ENCODE measurements at places on chromosomes 2 and 18.

DNA sequence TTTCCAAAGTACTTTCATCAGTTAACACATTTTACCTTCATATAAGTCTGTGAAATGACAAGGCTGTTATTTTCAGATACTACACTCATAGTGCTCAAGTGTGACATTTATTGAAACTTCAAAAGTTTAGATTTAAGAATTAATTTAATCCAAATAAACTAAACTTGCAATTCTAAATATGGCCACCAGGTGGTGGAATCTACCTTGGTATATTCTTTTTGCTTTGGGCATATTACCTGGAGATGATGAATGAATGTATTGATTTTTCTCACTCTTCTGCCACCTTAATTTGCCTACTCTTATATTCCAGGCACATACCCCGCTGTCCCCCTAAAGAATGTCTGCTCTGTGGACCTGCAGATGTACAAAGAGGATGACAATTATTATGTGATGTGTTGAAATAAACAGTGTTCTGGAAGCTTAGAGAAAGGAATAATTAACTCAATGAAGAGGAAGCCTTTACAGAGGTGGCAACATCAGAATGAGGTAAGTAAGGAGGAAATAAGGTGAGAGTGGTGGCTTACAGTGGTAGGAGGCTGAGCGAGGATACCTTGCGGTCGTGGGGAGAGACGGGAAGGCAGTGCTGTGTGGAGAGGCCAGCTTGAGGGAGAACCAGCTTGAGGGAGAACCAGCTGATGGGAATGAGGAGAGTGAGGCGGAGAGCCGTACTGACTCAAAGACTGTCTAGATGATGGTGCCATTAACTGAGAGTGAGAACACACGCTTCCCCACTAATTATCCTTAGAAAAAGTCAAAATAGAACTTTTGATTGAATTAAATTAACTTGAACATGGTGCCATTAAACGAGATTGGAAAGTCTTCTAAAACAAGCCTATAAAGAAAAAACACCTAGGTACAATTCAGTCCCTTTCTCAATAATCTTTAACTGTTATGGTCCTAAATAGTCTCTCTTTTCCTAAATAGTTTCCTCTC lies 179.5 kb downstream of the CELF4 start:
- DNase-seq: no peak

- no peak for DNase-seq
These were observed 1.7 kb downstream of the ATF2 start for GRCh38 chr2:175166216-175166824.

GRCh38 chr2:38277245-38278116 lies 99.6 kb downstream of the ATL2 start:
- no peak for DNase-seq

GRCh38 chr18:76472829-76473228 lies 22.2 kb downstream of the ZNF516 start:
- DNase-seq: no peak

GRCh38 chr2:97716695-97717612 lies 3.6 kb downstream of the ZAP70 start:
- no peak for DNase-seq

GRCh38 chr18:46416706-46417638 lies 240.0 kb downstream of the LOXHD1 start:
- DNase-seq: no peak

DNA sequence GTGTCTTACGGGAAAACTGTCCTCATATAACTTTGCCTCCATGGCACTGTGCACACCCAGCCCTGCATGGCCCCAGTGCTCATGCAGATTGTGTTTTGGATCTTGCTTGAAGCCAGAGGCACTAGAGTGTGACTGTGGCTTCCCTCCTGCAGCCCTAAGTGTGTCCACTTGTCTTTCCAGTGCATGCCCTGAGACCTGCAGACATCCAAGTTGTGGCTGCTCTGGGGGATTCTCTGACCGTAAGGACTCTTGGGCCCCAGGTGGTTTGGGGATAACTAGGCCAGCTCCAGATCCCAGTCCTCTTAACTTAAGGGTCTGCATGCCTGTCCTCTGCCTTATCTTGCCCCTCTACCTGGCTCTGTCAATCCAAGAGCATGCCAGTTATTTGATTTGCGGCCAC lies 96.6 kb downstream of the PLB1 start:
- no peak for DNase-seq

GRCh38 chr2:56981554-56981953 lies 797.8 kb downstream of the CCDC85A start:
- no peak for DNase-seq

- no peak for DNase-seq
These were observed 16.3 kb upstream of the ATOH8 start for GRCh38 chr2:85737481-85737880.

DNA sequence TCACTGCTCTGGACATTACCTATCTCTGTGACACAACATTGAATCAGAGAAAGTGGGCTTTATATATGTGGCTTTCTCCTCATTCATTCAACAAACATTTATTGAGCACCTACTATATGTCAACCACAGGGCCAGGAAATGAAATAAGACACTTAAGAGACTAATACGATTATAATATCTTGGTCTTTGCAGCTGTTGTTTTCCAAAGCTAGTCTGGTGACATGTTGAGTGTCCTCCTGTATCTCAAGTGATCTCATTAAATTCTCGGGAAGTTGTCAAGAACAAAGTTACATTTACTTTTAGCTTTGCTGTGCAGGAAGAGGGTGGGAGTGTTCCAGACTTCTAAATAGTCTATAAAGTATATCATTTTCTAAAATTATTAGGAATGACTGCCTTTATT lies 164.6 kb upstream of the SP5 start:
- no peak for DNase-seq

- DNase-seq: no peak
These were observed 40.5 kb downstream of the CCDC85A start for GRCh38 chr2:56224316-56224715.

DNA sequence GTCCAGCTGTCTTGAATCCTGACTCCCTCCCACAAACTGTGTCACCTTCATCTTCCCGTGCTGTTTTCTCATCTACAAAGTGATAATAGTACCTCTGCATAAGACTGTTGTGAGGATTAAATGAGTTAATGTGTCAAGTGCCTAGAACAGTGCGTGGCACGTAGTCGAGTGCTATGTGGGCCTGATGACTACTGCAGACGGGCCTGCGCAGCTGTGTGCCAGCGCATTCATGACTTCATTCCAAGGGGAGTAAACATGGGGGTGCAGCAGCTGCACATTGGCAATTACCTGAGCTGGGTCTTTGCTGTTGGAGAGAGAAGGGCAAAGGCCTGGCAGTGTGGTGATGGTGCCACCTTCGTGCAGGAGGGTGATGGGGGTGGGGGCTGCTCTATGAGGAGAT lies 5.0 kb downstream of the TEX44 start:
- DNase-seq: no peak

DNA sequence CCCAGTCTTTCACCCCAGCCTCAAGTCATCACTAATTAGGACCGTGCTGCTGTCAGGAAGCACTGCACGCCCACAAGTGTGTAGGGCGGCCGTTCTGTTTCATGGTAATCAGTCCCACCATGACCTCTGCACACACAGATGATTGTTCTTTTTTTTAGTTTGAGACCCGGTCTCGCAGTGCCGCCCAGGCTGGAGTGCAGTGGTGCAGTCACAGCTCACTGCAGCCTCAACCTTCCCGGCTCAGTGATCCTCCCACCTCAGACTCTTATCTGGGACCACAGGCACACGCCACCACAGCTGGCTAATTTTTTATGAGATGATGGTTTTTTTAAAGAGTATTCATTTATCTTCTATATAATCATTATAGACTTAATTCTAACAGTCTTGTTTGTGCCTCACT lies 1.8 kb upstream of the IAH1 start:
- DNase-seq: no peak

DNA sequence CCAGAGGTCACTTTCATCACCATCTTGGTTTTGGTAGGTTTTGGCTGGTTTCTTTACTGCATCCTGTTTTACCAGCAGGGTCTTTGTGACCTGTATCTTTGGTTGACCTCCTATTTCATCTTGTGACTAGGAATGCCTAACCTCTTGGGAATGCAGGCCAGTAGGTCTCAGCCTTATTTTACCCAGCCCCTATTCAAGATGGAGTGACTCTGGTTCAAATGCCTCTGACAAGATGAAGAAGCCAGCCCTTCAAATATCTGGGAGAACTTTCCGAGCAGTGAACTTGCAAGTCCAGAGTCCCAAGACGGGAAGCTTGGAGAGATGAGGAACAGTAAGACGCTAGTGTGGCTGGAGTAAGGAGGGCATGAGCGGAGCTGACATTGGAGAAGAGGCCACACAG lies 28.6 kb downstream of the PROKR1 start:
- no peak for DNase-seq

DNA sequence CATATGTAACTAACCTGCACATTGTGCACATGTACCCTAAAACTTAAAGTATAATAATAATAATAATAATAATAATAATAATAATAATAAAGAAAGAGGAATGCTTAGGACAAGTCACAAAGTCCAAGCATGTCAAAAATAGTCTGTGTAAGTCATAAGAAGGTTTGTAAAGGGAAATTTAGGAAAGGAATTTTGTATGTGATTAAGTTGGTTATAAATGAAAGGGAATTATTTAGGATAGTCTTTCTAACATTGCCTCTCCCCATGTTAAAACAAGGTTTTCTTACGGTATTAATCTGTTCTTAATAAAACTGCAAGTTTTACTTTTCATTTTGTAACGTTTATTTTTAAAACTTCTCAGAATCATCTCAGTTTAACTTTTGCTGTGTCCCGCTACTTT lies 62.8 kb downstream of the SESTD1 start:
- no peak for DNase-seq

GRCh38 chr2:121136323-121136722 lies 148.7 kb downstream of the TFCP2L1 start:
- no peak for DNase-seq

DNA sequence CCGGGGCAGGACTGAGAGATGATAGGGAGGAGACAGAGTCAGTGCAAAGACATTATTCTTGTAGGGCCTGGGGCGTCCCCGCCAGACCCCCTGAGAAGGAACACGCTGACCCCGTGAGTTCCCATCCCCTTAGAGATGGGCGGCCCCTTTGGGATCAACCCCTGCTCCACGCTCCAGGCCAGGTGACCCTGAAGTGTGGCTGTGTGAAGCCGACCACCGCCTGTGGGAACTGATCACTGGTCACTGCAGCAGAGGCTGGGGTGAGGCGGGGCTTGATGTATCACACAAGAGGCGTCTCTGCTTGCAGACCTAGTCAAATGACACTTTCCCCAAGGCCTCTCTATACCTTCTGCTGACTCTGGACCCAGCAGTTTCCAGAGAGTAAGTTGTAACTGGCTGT lies 157.4 kb upstream of the TWIST2 start:
- DNase-seq: no peak

- no peak for DNase-seq
These were observed 1.9 kb upstream of the SPOPL start for GRCh38 chr2:138499684-138500083.

DNA sequence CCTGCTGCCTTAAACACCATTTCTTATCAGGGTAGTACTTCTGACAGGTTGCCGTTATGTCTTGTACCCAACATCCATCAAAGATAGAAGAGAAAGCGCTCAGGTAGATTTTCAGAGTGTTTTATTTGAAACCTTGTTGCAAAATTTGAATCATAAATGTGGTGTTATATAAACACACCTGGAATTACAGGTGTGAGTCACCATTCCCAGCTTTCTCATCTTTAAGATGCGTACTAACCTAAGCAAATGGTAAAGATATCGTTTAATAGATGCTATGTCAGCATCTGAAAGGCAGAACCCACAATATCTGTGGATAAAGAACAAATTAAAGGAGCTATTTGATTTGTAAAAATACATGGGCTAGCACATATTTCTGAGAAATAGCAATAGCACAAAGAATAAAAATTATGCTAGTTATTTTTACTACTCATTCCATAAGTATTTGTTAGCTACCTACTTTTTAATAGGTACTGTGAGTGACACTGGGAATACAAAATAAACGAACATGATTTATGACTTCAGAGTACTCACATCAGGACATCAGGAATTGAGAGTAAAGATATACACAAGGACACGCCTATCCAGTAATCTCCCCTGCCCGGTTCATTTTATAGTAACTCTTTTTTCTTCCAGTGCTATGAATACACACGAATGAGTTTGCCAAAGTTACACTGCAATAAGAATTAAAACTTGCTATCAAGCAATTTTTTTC lies 193.8 kb downstream of the RBM43 start:
- DNase-seq: no peak

All from stimulated activated CD8-positive, alpha-beta memory T cell treated with anti-CD3 and anti-CD28 coated beads, Interleukin-7, amount 100 ng/mL, for 1 hour (primary cell).